ENCODE measurements at places on chromosomes 4 and X.

DNA sequence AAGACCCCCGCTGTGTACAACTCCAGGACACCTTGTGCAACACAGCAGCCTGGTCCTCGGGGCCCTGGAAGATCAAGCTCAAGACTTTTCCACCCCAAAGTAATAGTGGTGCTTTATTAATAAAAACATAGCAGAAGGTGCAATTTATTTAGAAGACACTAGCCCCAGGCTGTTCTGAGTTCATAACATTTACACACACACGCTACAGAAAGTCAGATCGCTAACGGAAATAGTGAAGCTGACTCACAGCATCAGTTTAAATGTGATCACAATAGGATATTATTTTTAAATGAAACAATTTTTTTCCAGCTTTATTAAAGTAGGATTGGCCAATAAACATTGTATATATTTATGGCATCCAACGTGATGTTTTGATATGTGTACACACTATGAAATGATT is 141.0 kb downstream of the STK32B start:
- DNase-seq, result no peak

- no peak for DNase-seq
Measured at GRCh38 chr4:154781126-154781982, at the start of gene RBM46. RBM46 (plus strand) TSS chr4:154781272; CDS start chr4:154796753, 15,481 bp downstream.

DNA sequence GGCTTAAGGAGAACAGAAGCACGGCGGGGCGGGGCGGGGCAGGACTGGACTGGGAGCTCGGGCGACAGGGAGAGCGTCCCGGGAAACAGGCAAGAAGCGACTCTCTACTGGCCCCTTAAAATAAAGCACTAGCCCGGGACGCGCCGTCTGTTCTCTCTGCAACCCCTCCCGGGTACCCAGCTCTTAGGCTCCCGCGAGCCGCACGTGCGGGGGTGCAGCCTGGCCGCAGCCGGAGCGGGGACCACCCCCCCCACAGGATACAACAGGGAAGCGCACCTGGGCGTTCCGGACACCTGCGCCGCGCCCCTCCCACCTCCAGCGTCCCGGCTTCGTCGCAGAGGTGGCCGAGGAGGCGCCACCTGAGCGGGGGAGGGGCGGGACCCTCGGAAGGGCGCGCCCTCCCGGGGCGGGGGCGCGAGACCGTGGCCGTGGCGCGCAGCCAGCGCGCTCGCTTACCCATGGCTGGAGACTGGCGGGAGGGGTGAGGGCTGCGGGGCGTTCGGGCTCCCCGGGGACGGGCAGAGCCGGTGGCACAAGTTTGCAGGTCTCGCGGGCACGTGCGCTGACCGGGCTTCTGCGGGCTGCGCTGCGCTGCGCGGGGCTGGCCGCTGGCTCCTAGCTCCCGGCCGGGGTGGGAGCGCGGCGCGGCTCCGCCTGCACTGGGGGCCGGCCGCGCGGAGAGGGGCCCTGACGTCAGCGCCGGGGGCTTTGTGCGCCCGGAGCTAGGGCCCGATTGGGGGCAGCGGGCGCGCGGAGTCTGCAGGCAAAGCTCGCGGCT is 91.5 kb downstream of the GEMIN8 start:
- DNase-seq, result no peak

GRCh38 chr4:154366956-154367355 is 124.6 kb downstream of the DCHS2 start:
- no peak for DNase-seq

- DNase-seq, result no peak
Measured at GRCh38 chr4:68426516-68426915, 20.7 kb upstream of the TMPRSS11E start.

DNA sequence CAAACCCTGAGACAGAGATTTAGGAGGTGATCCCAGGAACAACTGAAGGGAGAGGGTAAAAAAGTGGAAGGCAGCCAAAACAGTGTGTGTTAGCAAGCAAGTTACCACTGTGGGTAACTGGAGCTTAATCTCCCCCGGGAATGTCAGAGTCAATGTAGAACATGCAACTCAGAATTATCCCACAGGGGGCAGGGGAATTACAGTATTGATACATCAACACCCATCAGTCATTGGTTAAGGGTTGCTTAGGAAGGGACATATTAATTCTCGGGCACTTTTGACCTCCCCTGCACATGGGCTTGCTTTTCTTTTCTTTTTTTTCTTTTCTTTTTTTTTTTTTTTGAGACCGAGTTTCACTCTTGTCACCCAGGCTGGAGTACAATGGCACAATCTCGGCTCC is 29.3 kb downstream of the CXorf58 start:
- peak; percentile 30 for DNase-seq

DNA sequence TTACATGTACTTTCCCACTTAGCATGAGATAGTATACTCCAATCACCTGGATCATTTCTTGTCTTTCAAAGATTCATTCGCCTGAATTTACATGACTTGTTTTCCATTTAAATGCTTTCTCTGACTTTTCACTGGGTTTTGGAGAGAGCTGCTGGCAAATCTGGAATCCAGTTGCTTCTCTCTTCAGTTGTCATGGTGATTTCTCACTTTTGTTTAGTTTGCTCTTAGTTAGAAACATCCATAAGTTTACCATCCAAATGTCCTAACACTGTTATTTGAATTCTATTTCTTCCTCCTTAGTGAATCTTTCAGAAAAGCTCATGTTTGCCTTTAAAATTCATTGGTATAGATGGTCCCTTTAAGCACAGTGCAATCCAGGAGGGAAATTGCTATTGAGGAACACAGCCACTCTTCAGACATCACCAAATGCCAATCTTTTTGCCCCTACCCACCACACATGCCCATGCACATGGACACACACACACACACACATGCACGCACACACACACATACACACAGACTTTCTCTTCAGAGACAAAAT is 51.7 kb downstream of the REELD1 start:
- DNase-seq, result no peak

- no peak for DNase-seq
Measured at GRCh38 chr4:7266525-7267292, 74.4 kb downstream of the SORCS2 start.

GRCh38 chrX:2972391-2972790 is 34.0 kb upstream of the ARSH start:
- DNase-seq, result no peak

GRCh38 chr4:6463311-6464289 is 8.8 kb downstream of the PPP2R2C start:
- no peak for DNase-seq
